ENCODE measurements at places on chromosomes 3 and 15.
A peak's percentile ranks its signal among the peaks of the same experiment; 100 is the strongest.

GRCh38 chr15:99437315-99438223 lies 128.2 kb upstream of the MEF2A start:
- DNase-seq, result peak; percentile 6

DNA sequence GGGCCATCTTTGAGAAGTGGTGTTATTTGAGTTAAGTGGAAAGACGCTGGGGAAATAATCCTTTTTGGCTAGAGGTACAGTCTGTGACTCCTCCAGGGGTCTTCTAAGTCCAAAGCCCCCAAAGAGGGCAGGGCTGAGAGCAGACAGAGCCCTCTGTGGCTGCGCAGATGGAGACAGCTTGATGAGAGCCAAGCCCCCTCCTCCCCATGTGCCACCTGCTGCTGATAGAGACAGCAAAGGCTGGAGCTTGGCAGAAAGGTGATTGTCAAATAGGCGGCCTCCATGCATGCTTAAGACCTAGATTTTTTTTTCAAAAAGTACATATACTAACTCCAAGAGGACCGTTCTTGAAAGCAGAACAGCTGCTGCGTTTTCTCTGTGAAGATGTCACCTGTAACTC lies 72.4 kb downstream of the CRYGS start:
- DNase-seq, result no peak

DNA sequence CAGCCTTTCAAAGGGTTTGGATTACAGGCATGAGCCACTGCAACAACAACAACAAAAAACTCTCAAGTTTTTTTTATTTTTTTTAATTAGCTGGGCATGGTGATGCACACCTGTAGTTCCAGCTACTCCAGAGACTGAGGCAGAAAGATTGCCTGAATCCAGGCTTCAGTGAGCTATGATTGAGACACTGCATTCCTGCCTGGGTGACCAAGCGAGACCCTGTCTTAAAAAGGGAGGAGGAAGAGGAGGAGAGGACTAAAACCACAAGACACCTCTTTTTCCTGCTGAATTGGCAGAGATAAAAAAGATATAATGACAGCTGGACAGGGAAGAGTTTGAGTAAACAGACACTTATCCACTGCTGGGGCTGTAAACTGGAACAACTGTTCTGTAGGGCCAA lies 22.7 kb upstream of the CHRNB4 start:
- DNase-seq, result no peak

GRCh38 chr3:56173601-56174000 lies 294.7 kb downstream of the ERC2 start:
- DNase-seq, result no peak

DNA sequence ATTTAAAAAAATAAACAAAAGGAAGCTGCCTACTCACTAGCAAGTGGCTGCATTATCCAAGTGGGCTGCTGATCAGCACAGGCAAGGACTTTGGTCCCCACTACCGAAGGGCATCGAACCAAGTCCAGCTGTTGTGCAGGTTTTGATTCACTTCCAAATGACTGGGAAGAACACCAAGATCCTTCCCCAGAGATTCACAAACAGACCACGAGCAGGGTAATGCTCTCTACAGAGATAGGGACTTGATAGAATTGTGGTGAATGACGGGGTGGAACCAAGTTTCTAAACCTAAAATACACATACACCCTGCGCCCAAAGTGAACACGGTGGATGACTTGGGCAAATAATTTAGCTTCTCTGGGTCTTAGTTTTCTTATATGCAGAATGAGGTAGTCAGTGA lies 203.7 kb upstream of the ICE2 start:
- DNase-seq, result no peak

DNA sequence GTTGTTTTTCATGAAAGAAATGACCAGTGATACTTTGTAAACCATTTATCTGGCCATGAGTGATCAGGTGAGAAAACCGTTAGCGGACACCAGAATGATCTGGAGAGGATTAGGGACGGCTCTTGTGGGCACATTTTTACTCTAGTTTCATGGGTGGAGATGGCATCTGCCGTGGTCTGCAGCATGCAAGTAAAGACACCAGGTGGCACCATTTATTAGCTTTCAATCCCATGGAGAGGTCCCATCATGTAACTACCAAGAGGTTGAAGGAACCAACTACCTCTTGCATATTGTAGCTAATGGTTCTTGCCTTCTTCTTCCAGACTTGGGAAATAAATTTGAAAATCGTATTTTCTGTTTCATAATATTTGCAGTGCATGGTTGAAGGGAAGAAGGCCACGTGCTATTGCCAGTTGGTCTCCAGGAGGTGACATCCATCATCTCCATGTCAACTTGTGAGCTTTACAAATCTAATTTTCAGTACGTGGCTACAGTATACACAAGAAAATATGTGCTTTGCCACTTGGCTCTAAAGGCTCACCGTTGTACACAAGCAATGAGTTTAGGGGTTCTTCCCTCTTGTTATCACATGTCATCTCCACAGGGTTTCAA lies 1.5 kb upstream of the MAPKBP1 start:
- DNase-seq, result peak; percentile 42

GRCh38 chr3:159751146-159751545 lies 237.5 kb upstream of the IL12A start:
- no peak for DNase-seq

DNA sequence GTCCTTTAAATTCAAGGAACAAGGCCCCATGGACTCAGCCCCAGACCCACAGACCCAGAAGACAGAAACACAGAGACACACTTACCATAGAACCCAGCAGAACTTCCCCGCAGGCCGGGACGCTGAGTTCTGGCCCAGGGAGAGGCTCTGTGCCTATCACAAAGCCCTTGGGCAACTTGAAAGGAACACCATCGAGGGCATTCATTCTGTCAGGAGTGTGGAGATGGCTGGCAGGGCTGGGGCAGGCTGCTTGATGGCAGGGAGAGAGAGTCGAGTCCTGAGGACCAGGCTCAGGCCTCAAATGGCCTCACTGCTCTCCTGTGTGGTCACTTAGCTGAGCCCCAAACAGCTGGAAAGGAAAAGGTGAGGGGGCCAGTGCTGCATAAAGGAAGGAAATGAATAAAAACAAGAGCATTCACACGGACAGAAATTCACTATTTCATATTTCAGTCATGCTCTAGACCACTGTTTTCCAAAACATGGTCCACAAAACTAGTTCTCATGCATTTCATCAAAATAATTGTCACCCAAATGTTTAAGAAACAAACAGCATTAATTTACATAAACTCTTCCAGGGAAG lies 8.9 kb downstream of the UBAP1L start:
- no peak for DNase-seq

- DNase-seq, result no peak
Measured at GRCh38 chr15:51121118-51121517, 26.4 kb upstream of the TNFAIP8L3 start.

DNA sequence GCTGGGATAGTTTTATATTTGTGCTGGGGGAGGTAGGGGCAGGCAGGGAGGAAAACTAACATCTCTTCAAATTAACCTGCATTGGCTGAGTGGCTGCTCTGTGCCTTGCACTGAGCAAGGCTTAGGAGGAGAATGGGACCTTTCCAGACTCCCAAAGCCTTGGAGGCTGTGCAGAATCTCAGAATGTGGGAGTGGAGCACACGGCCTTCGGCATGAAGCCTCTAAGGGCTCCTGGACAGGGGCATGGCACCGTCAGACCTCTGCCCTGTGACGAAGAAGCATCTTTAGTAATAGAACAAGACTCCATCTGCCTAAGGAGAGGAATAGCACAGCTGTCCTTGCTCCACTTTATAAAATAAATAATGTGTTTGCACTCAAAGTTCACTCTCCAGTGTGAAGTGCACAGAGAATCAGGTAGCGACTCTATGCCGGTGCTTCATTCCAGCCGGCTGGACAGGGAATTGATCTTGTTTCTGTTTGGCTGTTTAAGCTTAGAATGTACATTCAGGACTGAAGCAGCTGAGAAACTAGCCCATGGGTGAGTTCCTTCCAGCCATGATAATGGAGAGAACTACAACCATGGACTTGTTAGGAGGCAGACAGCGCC lies 228.5 kb upstream of the ADAMTS9 start:
- DNase-seq, result no peak

- no peak for DNase-seq
Measured at GRCh38 chr3:19229086-19229485, 80.8 kb downstream of the KCNH8 start.

DNA sequence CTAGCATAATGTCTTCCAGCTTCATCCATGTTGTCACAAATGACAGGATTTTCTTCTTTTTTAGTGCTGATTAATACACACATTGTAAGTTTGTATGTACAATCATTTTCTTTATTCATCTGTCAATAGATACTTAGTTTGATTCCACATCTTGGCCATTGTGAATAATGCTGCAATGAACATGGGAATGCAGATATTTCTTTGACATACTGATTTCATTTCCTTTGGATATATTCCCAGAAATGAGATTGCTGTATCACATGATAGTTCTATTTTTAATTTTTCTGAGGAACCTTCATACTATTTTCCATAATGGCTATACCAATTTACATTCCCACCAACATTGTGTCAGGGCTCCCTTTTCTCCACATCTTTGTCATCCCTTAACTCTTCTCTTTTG lies 117.9 kb downstream of the MEIS2 start:
- DNase-seq, result no peak

GRCh38 chr3:126314305-126314789 lies 42.9 kb downstream of the KLF15 start:
- no peak for DNase-seq

GRCh38 chr15:23897091-23897490 lies 210.0 kb upstream of the NDN start:
- DNase-seq, result no peak

GRCh38 chr3:155585384-155585783 lies 159.5 kb downstream of the PLCH1 start:
- no peak for DNase-seq

DNA sequence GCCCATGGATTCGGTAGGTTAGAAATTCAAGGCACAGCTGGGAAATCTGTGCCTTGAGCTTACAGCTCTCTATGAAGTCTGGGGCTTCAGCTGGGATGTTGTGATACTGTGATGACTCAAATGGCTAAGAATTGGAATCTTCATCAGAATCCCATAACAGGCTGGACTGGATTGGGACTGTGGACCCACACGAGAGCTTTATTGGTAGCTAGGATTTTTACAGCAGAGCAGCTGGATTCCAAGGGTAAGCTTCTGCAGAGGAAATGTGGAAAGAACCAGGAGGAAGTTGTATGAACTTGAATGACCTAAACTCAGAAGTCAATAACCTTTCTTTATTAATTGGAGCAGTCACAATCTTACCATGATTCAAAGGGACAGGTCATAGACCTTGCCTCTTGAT lies 1187.1 kb downstream of the ROBO1 start:
- no peak for DNase-seq

- DNase-seq, result no peak
Measured at GRCh38 chr3:13401149-13401548, 19.0 kb downstream of the NUP210 start.

- DNase-seq, result peak; percentile 15
Measured at GRCh38 chr3:18111796-18112232, 313.3 kb downstream of the SATB1 start.

DNA sequence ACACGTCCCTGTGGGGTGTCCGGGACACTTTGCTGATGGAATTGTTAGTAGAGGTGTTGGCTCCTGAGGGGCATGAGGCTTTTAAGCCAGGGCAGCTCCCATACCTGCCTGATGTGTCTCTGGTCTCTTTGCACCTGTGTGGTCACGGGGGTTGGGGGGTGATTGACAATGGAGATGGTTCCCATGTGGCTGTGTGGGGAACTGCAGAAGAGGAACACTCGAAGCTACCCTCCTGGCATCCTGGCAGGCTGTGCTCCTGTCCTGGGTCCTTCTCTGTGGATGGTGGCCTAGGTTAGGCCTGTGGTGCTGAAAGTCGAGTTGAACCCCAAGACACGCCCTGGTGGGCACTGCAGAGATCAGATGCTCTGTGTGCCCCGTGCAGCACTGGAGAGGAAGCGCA lies 73.4 kb downstream of the HMCES start:
- DNase-seq, result no peak

GRCh38 chr15:25247407-25248038 lies 191.3 kb downstream of the UBE3A start:
- DNase-seq, result no peak

All from stimulated activated naive CD8-positive, alpha-beta T cell treated with anti-CD3 and anti-CD28 coated beads, Interleukin-15, Interleukin-2, amounts not matched to agents 100 U/mL and 50 U/mL, for 24 hours (primary cell).